ENCODE measurements at places on chromosomes 6 and 20.

- no peak for DNase-seq
These were observed 191.4 kb downstream of the ADGRB3 start for GRCh38 chr6:68826501-68826900.

GRCh38 chr6:74966712-74967111 lies 239.1 kb downstream of the COL12A1 start:
- DNase-seq: no peak

- no peak for DNase-seq
These were observed 680.4 kb upstream of the MAP3K7 start for GRCh38 chr6:91267246-91267645.

GRCh38 chr6:3750317-3751076 lies 1.0 kb downstream of the PXDC1 start:
- DNase-seq: no peak

DNA sequence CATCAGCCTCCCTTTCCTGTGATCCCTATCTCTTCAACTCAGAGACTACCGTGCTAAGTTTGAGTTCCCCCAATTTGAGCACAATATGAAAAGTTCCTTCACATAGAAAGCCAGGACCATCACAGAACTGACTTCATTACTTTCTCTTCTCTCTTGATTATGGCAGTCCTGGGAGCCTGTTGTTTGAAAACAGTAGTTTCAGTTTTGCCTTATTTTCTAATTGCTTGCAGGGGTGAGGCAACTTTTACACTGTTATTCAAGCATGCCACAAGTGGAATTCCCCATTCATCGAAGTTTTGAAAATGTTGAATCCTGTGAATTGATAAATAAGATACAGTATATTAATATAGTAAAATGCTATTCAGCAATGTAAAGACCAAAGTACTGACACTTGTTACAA lies 569.7 kb upstream of the MARCKS start:
- DNase-seq: no peak

DNA sequence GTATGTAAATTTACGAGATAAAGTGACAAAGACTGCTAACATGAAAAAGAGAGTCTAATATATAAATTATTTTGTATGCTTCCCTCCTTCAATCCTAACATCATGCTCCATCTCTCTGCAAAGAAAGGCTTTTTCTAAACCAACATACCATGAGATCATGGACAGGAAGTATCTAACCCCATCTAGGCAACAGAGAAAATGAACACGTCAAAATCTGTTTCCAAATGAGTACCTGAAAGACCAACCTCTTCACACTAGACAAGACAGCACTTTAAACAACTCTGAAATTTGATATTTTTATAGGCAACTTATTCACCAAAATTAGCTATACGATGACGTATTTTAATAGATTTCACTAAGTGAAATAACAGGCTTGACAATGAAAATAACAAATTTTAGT lies 54.6 kb downstream of the MAN1A1 start:
- no peak for DNase-seq

GRCh38 chr6:157453131-157453530 lies 72.1 kb downstream of the ZDHHC14 start:
- DNase-seq: no peak

GRCh38 chr6:155143578-155144106 lies 120.2 kb upstream of the CLDN20 start:
- DNase-seq: no peak

DNA sequence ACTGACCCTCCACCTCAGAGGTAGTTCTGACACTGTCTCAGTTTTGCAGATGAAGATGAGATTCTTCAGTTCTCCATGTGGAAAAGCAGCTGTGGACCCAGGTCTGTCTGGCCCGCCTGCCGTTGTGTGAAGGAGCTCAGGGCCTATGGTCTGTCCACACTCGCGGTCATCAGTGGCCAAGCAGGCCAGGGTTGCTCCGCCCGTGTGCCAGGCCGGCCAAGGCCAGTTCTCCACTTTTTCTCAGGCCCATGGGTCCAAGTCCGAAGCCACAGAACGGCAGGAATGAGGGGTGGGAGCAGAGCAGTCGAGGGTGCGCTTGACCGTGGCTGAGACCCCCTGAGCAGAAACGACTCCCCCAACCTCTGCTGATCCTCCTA lies 8.6 kb upstream of the MAP1LC3A start:
- no peak for DNase-seq

DNA sequence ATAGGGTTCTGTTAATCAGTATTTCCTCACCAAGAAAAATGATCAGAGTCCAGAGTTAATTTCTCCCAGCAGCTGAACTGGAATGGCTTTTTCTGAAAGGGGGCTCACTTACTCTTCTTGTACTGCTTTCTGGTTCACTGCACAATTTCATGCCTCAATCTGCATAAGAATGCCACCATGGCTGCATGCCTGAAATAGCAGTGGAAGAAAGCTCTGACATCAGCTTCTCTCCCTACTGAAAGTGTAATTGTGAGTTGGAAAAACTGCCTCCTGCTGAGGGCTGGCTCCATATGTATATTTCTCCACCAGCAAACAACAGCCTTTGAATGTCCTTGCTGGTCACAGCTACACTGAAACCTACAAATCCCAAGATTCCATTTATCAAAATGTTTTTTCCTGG lies 1027.2 kb upstream of the GJE1 start:
- no peak for DNase-seq

DNA sequence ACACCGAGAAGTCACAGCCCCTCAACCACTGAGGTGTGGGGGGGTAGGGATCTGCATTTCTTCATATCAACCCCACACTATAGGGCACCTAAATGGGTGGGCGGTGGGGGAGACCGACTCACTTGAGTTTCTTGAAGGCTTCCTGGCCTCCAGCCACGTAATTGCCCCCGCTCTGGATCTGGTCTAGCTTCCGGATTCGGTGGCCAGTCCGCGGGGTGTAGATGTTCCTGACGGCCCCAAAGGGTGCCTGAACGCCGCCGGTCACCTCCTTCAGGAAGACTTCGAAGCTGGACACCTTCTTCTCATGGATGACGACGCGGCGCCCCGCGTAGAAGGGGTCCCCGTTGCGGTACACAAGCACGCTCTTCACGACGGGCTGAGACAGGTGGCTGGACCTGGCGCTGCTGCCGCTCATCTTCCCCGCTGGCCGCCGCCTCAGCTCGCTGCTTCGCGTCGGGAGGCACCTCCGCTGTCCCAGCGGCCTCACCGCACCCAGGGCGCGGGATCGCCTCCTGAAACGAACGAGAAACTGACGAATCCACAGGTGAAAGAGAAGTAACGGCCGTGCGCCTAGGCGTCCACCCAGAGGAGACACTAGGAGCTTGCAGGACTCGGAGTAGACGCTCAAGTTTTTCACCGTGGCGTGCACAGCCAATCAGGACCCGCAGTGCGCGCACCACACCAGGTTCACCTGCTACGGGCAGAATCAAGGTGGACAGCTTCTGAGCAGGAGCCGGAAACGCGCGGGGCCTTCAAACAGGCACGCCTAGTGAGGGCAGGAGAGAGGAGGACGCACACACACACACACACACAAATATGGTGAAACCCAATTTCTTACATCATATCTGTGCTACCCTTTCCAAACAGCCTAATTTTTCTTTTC lies at the start of gene DCDC2:
Gene DCDC2 (minus strand): TSS at position 724 of the 883 bp plus-strand sequence. CDS start 309 bp downstream, at position 415.
- no peak for DNase-seq

- no peak for DNase-seq
These were observed 213.1 kb downstream of the BTBD3 start for GRCh38 chr20:12130781-12131180.

DNA sequence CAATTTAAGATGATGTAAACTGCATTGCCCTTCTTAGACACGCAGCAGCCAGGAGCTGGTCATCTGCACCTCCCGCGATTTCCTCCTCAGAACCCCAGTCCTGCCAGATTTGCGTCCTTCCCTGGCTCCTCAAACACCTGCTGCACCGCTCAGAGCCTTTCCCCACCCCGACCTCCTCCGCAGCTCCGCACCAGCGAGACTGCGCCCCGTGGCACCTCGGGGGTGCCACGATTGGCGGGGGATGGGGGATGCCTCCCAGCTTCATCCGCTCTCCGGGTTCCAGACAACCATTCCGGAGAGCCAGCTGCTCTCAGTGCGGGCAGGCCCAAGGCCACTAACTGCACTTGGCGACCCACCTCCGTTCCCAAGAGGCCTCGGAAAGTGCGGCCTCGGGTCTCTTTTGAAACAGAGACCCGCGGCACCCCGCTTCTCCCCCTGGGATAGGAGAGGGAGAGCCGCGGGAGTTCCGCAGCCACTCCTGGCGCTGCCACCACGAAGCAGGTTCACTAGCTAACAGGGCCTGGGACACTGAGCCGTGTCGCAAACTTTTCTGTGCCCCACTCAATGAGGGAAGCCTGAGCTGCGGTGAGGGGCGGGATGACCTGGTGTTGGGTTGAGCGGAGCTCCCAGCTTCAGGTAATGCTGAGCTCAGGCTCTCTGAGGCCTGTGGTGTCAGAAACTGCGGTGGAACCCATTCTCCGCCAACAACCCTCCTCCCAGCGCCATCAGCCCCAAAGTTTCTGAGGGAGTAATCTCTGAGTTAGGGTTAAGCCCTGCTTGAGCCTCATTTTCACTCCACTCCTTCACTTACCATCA lies 7.3 kb upstream of the TFAP2A start:
- DNase-seq: no peak

GRCh38 chr6:91149956-91150705 lies 563.3 kb upstream of the MAP3K7 start:
- DNase-seq: no peak

- no peak for DNase-seq
These were observed 97.8 kb upstream of the CARMIL1 start for GRCh38 chr6:25181350-25181724.

- no peak for DNase-seq
These were observed 164.0 kb downstream of the MRPL14 start for GRCh38 chr6:43963203-43963602.

DNA sequence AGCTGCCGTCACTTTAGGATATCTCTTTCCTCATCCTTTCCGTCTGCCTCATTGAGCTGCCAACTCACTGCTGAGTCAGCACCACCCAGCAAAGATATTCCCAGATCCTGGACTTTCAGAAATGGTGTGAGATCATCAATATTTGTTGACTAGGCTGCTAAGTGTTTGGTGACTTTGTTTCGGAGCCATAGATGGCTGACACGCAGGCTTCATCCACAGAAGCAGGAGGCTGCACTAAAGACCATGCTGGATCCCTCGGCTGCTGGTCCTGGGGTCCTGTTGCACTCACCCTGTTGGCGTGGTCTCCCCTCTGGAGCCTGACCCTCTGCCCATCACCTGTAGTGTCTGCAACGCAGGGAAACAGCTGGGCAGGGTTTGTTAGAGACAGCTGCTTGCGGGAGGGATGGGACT lies 96.5 kb downstream of the ERMARD start:
- DNase-seq: no peak

DNA sequence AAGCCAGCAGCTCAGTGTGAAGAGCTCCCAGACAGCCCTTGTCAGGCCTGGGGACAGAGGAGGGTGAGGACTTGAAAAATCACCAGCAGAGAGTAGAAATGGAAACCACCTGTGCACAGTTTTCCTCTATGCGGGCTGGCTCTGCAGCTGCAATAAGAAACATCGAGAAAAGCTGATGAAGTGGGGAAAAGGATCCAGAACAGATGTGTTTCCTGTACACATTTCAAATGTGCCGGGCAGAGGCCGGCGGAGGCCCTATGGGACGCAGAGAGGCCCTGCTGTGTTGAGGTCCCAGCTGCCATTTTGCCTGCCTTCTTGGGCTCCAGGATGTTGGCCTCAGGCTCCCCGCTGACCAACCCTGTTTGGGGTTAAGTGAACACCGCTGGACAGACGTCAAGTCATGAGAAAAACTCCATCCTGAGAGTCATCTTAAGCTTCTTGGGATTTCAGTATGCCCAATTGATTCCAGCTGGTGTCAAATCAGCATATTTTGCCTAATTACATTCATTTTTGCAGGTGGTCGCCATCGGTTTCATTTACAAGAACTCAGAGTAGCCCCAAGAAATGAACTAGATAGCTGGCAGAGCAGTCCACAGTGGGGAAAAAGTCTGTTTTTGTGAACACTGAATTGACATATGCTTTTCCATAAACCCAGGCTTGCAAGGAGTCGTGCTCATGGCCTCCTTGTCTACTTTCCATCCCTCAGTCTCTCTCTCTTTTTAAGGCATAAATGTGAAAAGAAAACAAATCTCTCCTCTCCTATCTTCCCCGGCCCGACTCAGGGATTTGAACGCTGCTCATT lies 150.4 kb upstream of the PHACTR3 start:
- no peak for DNase-seq

GRCh38 chr6:20919677-20920385 lies 385.6 kb downstream of the CDKAL1 start:
- DNase-seq: no peak

GRCh38 chr6:5180636-5181035 lies 80.1 kb downstream of the LYRM4 start:
- DNase-seq: no peak

DNA sequence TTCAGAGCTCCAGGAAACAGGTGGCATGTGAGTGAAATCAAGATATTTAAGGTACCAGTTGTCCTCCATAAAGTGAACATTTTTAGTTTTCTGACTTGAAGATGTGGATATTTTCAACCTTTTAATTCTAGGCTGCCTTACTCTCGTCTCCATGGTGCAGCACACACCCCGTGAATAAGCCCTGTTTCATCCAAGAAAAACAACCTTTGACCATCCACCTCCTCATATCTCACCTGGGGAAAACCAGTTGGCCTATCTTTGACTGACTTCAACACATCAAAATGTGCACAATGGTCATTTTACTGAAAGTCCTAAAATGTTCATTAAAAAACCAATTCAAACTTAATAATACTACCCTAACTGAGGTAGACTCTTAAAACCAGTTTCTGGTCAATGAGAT lies 73.8 kb upstream of the CD2AP start:
- DNase-seq: no peak

- DNase-seq: no peak
These were observed 739 bp downstream of the CTSZ start for GRCh38 chr20:59006167-59006863.

- DNase-seq: no peak
These were observed 372.3 kb downstream of the EPHA7 start for GRCh38 chr6:93047033-93047432.

DNA sequence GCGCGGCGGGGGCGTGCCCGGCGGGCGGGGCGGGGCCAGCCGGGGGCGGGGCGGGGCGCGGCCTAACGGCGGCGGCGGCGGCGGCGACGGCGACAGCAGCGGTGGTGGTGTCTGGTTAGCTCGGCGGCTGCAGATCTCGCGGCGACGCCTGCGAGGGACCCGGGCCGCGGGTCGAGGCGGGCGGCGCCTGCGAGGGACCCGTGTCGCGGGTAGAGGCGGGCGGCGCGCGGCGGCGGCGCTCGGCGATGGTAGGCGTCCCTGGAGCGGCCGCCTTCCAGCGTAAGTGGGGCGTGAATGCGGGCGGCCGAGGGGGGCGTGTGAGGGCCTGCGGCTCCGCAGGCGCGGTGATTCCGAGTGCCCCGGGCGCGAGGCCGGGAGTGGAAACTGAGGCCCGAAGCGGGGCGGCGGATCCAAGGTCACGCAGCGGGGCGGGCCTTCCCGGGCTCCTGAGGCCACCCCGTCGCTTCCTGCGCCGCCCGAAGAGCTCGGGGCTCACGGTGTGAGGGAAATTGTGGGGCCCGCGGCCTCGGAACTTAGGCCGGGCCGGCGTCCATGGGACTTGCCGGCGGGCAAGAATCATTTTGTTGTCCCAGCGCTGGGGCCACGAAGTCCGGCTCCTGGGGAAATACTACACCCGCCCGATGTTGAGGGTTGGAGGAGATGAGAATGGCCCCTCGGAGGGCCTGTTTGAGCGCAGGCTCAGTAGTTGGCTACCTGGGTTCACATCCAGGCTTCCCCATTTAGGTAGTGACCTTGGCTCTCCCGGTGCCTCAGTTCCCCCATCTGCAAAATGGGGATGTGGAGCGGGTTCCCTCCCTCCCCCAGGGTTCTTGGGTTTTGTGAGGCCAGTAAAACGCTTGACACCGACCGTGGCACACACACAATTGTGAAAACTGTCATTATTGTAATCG lies at the start of gene CBFA2T2:
Gene CBFA2T2 (plus strand): TSS at position 74 of the 911 bp plus-strand sequence. CDS start 172 bp downstream, at position 246.
- no peak for DNase-seq

GRCh38 chr6:158253248-158253647 lies 59.0 kb upstream of the TULP4 start:
- DNase-seq: no peak

GRCh38 chr6:8639928-8640649 lies 204.7 kb upstream of the SLC35B3 start:
- no peak for DNase-seq
